ENCODE measurements at places on chromosomes 4 and X.
A peak's percentile ranks its signal among the peaks of the same experiment; 100 is the strongest.

DNA sequence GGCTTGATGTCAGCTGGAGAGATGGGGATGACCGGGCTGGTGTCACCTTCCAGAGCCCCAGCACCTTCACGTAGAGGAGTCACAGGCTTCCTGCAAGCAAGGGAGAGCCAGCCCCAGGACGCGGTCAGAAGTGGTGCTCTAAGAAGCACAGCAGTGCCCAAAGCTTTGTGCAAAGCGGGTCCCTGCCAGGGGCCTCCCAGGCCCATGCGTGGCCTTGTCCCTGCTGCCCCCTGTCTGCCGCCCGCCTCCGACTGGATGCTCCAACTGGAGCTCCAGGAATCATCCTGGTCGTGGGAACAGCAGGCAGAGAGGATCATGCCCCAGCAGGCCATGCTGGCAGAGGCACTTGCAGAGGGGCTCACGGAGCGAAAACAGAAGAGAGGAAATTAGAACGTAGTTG is 40.1 kb upstream of the LRPAP1 start:
- no peak for DNase-seq

DNA sequence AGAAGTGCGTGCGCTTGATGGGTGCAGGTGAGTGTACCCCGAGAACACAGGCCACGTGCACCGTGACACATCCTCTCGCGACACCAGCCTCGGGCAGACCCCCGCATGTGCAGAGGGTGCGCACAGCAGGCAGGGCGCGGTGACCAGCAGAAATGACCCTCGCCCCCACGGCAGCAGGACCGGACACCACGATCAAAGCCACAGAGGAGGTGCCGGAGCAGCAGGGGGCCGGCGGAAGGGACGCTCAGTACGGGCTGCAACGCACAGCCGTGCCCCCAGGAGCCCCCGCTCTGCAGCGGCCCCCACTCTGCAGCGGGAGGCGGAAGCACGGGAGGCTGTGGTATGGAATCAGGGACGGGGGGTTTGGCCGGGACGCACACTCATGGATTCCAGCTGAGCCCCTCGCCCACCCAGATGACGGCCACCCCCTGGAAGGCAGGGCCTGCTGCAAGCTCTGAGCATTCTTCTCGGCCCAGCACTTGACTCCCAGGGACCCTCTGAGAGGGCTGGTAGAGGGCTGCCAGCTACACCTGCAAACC is 17.1 kb downstream of the PPP2R3B start:
- DNase-seq = no peak

GRCh38 chr4:94208918-94209317 is 1.3 kb downstream of the SMARCAD1 start:
- DNase-seq = no peak

DNA sequence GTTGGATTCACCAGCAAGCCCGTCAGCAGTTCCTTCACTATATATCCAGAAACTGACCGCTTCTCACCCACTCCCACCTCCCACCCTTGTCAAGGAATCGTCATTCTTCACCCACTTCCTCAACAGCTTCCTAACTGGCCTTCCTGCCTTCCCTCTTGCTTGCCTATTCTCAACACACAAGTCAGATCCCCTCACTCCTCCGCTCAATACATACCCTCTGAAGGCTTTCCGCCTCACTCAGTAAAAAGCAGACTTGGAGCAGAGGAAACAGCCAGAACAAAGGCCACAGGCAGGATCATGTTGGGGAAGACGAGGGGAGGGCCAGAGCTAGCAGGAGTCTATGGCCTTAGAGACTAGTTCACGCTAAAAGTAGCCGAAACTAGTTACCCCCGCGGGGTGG is 23.7 kb downstream of the RWDD4 start:
- DNase-seq = no peak

DNA sequence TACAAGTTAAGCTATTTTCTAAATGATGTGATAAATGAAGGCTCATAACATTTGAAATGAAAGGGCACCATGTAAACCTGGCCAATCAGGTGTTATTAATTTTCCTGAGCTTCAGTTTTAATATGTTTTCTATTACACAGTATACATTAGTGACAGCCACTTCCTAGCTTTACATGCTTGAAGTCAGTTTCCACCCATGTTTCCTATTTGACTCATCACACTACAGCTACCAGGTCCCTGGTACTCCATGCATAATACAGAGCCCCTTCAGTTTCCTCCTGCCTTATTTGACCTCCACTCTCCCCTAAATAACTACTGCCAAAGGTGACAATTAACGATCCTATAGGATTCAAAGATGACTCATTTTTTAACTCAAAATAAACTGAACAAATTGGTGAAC is 18.3 kb downstream of the ZNF518B start:
- no peak for DNase-seq

GRCh38 chr4:148651991-148652390 is 209.8 kb upstream of the NR3C2 start:
- no peak for DNase-seq

- no peak for DNase-seq
Measured at GRCh38 chrX:140709421-140709846, at the start of gene LINC00632. Gene LINC00632 (plus strand): TSS chrX:140709759.

DNA sequence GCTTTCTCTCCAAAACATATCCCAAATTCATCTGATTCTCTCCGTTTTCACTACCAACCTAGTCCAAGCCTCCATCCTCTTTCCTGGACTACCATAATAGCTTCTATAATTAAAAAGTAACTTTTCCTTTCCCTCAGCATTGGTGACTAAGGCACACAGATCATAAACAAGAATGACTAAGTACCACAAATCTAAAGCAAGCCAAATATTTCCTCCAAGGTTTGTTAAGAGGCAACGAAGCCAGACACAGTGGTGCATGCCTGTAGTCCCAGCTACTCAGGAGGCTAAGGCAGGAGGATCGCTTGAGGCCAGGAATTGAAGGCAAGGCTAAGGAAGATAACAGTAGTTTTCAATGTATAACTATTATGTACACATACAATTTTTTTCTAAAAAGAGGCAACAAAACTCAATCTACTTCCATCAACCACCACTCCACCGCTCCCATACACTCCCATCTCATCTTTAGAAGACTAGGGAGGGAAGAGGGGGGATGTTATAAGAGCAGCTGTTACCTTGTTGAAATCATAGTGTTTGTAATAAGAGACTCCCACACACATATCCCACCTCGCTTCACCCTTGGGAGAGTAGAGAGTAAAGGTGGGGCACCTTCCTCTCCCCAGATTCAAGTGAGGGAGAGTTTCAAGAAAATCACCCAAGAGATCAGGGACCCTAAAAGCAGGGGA is 4.2 kb upstream of the JCHAIN start:
- DNase-seq = peak; percentile 10

GRCh38 chr4:57425610-57426009 is 315.4 kb upstream of the IGFBP7 start:
- DNase-seq = peak; percentile 26

- DNase-seq = no peak
Measured at GRCh38 chr4:140076307-140076706, 77.7 kb downstream of the MAML3 start.

DNA sequence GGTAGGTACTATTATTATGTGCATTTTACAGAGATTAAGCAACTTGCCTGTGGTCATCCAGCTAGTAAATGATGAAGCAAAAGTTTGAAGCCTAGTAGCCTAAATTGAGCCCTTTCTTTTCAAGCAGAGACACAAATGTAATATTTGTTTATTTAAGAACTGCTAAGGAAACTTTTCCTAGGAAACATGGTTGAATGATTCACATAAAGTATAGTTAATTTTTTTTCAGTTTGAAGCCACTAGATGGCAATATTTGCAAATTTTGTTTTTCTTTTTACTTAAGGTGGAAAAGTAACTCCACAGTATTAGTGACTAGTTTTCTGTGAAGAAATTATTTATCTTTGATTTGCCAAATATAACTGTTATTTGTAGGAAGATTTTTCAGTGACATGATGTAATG is 52.8 kb upstream of the ANKRD17 start:
- DNase-seq = peak; percentile 17

- DNase-seq = peak; percentile 66
Measured at GRCh38 chr4:4838051-4838935, 21.2 kb upstream of the MSX1 start.

GRCh38 chr4:170741856-170742255 is 652.1 kb upstream of the AADAT start:
- DNase-seq = peak; percentile 28

DNA sequence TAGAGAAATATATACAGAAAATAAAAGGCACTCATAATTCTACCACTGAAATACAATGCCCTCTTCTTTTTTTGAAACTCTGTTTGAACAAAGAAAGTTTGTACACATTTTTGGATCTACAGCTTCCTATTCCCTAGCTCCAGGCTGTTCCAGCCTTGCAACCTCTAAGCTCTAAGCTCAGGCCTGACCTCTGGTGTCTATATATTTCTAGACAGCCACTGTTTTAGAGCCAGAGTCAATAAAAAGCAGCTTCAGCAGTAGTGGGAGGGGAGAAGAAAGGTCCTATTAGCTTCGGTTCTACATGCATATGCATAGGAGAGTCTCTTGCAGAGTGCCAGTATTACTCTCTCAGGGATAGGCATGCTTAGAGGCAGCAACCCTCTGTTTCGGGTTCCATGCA is 39.7 kb downstream of the CLDN2 start:
- peak; percentile 60 for DNase-seq

DNA sequence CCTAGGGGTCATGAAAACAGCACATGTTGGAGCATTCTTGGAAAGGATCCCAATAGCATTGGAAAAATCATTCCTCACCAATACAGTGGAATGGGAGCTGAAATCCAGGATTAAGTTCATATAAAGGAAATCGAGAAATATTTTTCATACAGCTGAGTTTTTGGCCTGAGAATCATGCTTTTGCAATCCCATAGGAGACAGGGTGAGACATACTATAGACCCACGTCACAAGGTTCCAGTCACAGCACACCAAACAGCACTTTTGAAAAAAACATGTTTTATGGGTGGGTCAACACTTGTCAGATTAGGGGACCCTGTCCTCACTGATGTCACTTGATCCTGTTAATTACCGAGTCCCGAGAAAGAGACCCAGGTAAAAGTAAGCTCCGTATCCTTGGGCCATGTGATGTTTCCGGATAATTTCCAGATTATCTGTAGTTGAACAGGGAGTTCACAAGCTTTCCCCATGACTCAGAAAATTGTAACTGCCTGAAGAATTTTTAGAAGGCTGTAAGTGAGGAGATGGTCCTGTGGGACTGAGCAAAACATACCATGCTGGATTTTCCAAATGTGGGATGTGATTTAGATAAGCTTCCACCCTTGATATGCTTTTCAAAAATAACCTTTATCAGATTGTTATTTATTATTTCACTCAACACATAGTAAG is 80.9 kb upstream of the TLR3 start:
- DNase-seq = peak; percentile 20

- no peak for DNase-seq
Measured at GRCh38 chr4:99966692-99967091, 16.6 kb upstream of the H2AZ1 start.

DNA sequence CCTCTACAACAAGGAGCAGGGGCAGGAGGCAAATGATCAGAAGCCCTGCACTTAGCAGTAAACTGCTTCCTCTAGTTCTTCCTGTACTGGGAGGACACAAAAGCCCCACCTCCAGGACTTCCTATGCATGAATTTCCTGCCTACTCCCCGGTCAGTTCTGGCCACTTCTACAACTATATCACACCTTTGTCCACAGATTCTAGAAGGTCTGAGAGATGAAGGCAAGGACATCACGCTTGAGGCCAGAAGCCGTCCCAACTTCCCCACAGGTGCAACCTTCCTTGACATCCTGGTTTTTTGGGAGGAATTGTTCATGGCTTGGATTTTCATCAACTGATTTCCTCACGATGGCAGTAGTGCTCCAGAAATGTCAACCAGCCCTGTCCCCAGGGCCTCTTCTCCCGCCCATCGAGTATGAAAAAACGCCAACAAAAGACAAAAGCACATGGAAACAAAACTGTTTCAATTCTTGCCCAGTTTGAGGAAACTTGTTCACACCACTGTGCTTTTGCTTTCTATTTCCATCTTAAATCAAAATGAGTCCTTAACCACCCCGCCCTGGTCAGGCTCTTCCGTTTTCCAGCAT is 206.5 kb upstream of the STK26 start:
- peak; percentile 80 for DNase-seq

- DNase-seq = no peak
Measured at GRCh38 chr4:118356731-118357130, 3.9 kb upstream of the PRSS12 start.

- peak; percentile 86 for DNase-seq
Measured at GRCh38 chr4:10664408-10664807, 20.2 kb downstream of the CLNK start.

DNA sequence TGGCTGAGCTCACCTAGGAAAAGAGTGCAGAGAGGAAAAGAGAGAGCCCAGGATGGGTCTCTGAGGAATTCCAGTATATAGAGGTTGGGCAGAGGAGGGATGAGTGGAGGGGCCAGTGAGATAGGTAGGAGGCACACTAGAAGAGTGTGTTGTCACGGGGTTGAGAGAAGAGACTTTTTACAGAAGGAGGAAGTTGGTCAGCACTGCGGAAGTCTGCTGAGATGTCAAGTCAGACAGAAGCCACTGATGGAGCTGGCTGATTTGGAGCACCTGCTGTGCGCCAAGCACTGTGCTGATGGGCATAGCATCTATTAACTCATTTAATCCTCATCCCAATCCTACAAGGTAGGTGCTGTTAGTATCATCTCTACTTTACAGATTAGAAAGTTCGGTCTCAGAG is 60.4 kb downstream of the EFNB1 start:
- no peak for DNase-seq

GRCh38 chr4:152992027-152992426 is 55.9 kb downstream of the FHDC1 start:
- DNase-seq = no peak

DNA sequence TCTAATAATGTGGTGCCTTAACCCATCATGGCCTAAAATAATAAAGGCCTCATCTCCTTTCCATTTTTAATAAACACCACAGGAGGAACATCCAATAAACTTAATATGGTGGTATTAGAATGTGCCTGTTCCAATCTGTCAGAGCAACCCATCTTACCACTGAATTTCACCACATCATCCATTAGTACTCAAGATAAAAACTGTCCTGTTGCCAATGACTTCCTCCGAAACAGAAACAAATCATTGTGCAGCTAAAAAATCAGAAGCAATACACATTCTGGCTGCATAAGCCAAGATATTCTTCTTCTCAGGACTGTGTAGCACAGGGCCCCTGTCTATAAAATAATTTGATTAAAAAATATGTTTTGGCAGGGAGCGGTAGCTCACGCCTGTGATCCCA is 18.5 kb downstream of the TLR10 start:
- no peak for DNase-seq

GRCh38 chrX:112802541-112802940 is 38.1 kb downstream of the AMOT start:
- no peak for DNase-seq

GRCh38 chr4:14345356-14345775 is 656.9 kb upstream of the CPEB2 start:
- peak; percentile 44 for DNase-seq

GRCh38 chr4:184854673-184855072 is 28.9 kb upstream of the ACSL1 start:
- DNase-seq = no peak
